ENCODE measurements at places on chromosomes 16 and 17.

DNA sequence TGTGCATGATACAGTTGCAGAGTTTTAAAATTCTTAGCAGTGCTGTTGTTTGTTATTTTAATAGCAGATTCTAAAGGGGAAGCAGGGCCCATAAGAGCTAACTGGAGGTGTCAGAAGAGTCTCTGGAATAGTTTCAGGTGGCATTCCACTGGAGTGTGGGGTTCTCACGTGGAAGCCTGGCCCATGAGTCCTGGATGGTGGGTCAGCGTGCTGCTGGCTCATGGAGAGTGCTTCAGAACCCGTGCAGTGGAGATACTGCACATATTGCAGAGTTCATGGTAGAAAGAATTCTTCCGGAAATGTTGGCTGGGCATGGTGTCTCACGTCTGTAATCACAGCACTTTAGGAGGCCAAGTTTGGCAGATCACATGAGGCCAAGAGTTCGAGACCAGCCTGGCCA is 43.9 kb downstream of the B9D1 start:
- DNase-seq: no peak

DNA sequence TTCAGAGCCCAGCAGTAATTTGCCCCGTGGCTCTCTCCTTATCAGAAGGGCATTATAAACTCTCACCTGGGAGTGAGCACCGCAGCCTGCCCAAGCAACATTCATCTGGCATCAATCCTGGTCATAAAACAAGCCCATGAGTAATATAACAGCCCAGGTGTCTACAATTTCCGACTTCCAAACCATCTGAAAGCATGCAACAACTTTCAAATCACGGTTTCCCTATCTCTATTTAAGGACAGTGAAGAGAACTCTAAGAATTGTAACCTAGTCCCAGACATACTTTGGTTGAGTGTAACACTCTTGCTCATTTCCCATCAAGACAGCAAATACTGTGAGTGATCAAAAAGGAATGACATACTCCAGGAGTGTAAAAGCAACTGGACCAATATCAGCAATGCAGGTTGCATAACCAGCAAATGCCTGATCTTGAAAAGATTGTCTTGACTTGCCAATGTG is 487.4 kb upstream of the SOX9 start:
- DNase-seq: no peak

- no peak for DNase-seq
These were observed 76.5 kb downstream of the NETO2 start for GRCh38 chr16:47067203-47067602.

- no peak for DNase-seq
These were observed 723 bp upstream of the CARD14 start for GRCh38 chr17:80169107-80169506.

DNA sequence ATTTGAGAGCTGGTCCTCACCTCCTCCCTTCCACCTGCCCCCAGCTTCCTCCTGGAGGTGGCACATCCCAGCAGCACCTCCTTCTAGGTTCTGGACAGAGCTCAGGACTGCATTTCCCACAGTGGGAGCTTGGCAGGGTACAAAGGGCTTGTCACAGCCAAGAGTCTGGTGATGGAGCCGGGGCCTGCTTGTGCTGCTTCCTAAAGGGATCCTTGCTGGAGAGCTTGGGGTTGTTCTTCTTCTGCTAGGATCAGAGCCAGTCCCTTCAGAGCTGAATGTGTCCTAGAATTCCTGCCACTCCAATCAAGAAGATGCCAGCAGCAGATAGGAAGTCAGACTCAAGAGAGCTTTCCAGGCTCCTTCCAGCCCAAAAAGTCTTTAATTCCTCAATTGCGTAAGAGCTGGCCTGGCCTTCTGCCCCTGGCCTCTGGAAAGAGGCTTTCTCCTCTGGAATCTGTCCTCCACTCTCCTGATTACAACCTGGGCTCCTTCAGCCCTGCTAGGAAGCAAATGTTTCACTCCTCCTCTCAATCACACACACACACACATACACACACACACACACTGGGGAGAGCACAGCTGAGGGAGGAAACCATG is 4.4 kb downstream of the CD300E start:
- no peak for DNase-seq

- no peak for DNase-seq
These were observed 524 bp upstream of the ZFP3 start for GRCh38 chr17:5077781-5078105.

- DNase-seq: no peak
These were observed 219.8 kb downstream of the KATNIP start for GRCh38 chr16:27769561-27770255.

GRCh38 chr16:86497551-86498021 is 12.7 kb upstream of the FOXF1 start:
- no peak for DNase-seq

GRCh38 chr16:73186752-73187601 is 139.0 kb upstream of the ZFHX3 start:
- DNase-seq: no peak

DNA sequence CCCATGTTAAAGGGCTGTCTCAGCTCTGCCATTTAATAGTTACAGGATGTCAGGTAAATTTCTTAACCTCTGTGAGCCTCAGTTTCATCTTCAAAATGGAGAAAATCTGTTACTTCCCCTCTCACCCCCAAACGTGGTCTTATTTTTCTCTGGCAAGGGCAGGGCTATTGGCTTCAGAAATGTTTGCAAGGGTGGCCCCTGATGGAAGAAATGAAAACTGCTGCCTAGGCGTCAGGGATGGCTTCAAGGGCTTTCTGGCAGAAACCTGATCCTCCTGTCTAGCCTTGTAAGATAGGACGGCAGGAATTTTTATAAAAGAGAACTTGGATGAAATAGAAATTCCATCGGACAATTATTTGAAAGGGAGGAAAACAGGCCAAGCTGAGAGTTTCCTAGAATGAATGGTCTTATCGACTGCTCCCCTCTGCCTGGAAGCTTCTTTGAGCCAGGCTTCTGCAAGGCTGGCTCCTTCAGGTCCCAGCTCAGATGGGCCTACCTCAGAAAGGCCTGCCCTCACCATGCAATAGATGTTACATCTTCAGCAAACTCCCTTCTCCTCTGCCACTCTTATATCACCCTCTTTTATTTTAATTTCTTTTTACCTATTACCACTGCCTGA is 43.0 kb upstream of the TANGO6 start:
- DNase-seq: peak; percentile 33

GRCh38 chr17:78498848-78499247 is 78.3 kb downstream of the DNAH17 start:
- DNase-seq: no peak
